Occipital lobe (tissue), 3 donors: ENCODE measurements at places on chromosomes 16 and 17. TPM values are rescaled to one million over a fixed set of nuclear protein-coding genes. Genes with fewer than 3 reads are reported as not detected.

SLC5A11 gene
- not detected for total RNA-seq

ZSCAN10 gene
- total RNA-seq: not detected

UBE2Z gene
- total RNA-seq: 60.0 TPM

WNT9B gene
- not detected for total RNA-seq

TBC1D3E gene
- total RNA-seq: not detected

ZNF629 gene
- total RNA-seq: 11.5 TPM

PRSS21 gene
- total RNA-seq: not detected

YBX2 gene
- 2.7 TPM for total RNA-seq

GEMIN4 gene
- total RNA-seq: 10.1 TPM

DNA sequence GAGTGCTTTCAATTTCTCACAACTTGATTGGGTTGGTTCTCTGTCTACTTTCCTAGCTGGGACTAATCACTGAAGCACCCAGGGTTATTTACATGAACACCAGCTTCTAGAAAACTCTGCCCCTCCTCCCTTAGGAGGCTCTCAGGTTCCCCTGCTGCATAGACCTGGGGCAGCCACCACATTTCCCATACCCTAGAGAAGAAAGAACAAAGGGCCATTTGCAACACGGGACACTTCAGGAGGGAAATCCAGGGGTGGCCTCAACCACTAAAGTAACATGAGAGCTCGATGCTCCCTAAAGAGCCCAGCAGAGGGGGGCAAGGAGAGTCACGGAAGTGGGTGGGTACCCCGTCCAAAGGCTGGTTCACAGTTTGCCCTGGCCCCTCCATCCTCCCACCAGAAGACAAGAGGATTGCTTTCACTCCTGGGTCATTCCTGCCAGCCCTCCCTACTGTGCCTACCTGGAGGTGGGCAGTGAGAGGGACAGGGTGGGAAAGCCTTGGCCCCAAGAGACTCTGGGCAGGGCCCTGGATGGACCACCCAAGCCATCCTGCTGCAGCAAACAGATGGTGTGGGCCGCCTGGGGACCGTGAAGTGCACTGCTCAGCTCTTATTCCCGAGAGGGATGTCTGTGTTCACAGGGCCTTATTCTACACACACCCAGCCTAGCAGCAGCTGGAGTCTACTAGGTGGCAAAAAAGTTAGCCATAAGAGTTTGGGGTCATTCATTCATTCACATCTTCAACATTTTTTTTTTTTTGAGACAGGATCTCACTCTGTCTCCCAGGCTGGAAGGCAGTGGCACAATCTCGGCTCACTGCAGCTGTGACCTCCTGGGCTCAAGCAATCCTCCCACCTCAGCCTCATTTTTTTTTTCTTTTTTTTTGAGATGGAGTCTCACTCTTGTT is 392.1 kb downstream of the SOX9 start:
- no peak for DNase-seq

DNA sequence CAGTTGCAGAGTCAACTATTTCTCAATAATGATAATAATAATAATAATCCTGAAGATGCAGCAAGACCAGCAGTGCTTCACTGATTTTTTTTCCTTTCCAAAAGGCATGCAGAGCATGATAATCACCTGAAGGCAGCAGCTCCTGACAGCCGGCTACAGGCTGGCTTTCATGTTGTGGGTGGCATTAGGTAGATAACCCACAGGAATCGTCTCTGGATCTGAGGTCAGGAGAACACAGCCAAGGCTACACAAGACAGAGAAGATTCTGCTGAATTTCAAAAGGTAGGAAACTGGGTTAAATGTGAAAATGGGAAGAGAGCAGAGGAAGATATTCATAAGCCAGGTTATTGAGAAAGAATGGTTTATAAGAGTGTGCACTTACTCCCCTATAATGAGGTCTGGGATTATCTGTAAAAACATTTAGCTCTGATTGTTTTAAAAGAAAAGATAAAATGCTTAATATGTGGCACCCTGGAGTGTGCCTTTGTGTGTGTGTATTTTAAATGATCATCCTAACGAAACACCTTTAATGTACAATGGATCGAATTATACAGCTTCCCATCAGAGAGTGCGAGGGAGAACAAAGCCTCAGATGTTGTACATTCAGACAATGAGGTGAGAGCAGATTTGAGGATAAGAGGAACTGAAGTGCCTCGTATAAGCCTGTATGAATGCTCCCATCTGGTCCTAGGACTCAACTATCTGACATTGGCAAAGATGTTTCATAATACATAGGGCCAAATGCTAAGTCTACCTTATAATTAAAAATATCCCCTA is 273.1 kb downstream of the PHKB start:
- no peak for DNase-seq

DNA sequence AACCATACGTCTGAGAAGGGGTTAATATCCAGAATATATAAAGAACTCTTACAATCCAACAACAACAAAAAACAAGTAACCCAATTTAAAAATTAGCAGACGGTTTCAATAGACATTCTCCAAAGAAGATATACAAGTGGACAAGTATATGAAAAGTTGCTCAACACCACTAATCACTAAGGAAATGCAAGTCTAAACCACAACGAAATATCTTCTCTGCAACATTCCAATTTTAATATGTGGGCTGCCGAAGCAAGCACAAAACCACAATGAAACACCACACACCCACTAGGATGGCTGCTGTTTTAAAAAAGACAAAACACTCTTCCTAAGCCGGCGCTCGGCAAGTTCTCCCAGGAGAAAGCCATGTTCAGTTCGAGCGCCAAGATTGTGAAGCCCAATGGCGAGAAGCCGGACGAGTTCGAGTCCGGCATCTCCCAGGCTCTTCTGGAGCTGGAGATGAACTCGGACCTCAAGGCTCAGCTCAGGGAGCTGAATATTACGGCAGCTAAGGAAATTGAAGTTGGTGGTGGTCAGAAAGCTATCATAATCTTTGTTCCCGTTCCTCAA is 5.9 kb upstream of the SLC13A2 start:
- no peak for DNase-seq

DNA sequence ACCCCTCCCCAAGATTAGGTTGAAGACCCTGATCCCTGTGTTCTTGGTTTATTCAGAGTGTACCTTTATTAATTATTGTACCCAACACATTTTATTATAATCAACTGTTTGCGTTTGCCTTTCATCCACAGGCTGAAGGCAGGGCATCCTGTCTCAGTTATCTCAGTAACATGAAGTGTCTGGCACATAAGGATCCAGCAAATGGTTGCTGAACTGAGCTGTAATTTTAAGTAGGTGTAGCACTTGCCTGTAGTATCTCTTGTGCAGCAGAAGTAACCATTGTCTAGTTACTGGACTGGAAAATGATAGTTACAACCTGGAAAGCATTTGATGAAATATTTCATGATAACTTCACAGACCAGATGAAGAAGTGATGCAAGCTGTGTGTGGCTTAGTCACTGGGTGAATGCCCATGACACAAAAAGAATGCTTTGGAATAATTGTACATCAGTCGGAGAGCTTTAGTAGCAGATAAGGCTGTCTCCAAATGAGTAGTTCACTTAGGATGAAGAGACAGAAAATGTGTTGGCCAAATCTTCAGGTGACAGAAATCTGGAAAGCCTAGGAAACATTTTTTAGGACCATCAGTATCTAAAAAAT is 56.6 kb downstream of the ESRP2 start:
- no peak for DNase-seq

- no peak for DNase-seq
These were observed 43.5 kb downstream of the AP2B1 start for GRCh38 chr17:35630530-35631148.

GRCh38 chr17:32266389-32267301 is 1.0 kb downstream of the RHBDL3 start:
- DNase-seq: no peak

- DNase-seq: no peak
These were observed 35.7 kb upstream of the C16orf78 start for GRCh38 chr16:49337814-49338350.

DNA sequence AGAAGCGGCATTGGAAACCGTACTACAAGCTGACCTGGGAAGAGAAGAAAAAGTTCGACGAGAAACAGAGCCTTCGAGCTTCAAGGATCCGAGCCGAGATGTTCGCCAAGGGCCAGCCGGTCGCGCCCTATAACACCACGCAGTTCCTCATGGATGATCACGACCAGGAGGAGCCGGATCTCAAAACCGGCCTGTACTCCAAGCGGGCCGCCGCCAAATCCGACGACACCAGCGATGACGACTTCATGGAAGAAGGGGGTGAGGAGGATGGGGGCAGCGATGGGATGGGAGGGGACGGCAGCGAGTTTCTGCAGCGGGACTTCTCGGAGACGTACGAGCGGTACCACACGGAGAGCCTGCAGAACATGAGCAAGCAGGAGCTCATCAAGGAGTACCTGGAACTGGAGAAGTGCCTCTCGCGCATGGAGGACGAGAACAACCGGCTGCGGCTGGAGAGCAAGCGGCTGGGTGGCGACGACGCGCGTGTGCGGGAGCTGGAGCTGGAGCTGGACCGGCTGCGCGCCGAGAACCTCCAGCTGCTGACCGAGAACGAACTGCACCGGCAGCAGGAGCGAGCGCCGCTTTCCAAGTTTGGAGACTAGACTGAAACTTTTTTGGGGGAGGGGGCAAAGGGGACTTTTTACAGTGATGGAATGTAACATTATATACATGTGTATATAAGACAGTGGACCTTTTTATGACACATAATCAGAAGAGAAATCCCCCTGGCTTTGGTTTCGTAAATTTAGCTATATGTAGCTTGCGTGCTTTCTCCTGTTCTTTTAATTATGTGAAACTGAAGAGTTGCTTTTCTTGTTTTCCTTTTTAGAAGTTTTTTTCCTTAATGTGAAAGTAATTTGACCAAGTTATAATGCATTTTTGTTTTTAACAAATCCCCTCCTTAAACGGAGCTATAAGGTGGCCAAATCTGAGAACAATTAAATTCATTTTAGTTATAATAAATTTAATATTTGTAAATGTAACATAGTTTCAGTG is 1.7 kb downstream of the HEXIM1 start:
- DNase-seq: peak; percentile 69

DNA sequence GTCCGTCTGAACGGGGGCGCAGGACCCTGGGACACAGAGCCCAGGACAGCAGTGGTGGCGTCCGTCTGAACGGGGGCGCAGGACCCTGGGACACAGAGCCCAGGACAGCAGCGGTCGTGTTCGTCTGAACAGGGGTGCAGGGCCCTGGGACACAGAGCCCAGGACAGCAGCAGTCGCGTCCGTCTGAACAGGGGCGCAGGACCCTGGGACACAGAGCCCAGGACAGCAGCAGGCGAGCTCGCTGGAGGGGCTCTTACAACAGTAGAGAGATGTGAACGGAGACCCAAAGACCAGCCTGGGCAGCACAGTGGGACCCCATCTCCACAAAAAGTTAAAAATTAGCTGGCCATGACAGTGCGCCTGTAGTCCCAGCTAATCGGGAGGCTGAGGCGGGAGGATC is 40.7 kb downstream of the LMF1 start:
- DNase-seq: no peak

- DNase-seq: no peak
These were observed 14.1 kb downstream of the C17orf67 start for GRCh38 chr17:56819431-56820145.

GRCh38 chr17:21382560-21383495 is 6.7 kb downstream of the KCNJ12 start:
- no peak for DNase-seq

DNA sequence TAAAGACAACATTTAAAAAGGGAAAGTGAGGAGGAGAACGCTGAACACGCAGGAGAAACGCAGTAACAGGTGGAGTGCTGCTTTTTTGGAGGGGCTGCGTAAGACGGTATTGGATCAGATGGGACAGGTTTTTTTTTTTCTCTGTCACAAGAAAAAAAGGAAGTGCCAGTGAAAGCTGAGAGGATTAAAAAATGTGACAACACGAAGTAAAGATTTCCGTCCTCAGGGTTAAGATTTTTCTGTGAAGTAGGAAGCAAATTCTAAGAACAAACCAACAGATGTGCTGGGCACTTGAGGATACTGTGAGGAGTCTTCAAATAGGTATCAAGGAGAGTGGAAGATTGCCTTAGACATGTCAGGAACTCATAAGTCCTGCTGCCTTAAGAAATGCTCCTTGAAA is 5.8 kb upstream of the ABCA9 start:
- DNase-seq: no peak

GRCh38 chr16:11485676-11486075 is 101.0 kb downstream of the LITAF start:
- DNase-seq: no peak

DNA sequence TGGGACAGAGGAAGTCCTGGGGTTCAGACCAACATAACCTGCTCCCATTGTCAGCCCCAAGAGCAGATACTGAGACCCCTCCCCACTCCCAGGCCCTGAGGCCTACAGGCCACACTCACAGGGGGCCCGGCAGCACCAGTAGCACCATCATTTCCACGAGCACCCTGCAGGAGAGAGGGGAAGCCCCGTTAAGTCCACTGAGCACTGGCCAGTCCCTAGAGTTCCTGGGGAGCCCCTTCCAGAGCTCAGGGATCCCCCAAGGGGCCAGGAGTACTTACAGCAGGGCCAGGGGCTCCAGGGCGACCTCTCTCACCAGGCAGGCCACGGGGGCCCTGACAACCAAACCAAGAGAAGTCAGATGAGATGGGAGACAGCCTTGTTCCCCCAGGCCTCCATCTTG is 5.4 kb downstream of the COL1A1 start:
- no peak for DNase-seq

DNA sequence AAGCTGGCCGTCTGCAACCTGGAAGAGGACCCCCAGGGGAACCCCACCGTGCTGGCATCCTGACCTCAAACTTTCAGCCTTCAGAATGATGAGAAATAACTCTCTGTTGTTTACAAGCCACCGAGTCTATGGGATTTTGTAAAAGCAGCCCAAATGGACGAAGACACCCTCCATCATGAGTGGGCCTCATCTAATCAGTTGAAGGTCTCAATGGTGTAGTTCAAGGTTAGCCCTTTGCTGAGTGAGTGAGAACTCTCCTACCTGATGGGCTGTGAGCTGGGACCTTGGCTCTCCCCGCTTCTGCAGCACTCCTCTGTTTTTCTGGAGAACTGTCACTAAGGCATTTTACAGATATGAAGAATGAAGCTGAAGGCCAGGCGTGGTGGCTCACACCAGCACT is 325.9 kb upstream of the TNRC6C start:
- no peak for DNase-seq

DNA sequence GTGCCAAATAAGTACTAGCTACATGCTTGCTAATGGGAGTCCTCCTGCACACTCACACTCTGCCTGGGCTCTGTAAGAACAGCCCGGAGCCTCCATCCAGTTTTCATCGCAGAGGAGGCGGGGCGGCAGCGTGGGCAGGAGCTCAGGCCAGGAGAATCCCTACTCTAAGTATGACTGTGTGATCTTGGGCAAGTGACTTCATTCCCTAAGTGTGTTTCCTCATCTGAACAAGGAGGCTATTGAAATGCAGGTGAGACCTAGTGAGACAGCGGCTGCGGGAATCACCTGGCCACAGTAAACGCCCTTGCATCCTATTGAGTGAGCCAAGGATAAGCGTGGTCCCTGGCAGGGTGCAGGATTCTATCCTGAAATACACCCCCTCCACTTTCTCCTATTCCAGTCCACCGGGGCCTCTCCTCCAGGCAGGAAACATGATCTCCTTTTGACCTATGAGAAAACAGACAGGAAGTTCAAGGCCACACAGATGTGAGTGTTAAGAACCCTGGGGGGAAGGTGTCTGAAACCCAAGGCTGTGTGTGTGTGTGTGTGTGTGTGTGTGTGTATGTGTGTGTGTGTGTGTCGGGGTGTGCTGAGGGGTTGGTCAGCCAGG is 5.2 kb upstream of the RAI1 start:
- peak; percentile 38 for DNase-seq

- peak; percentile 80 for DNase-seq
These were observed 23.0 kb downstream of the VPS35L start for GRCh38 chr16:19578378-19578971.

GRCh38 chr16:12436201-12436657 is 367.5 kb downstream of the CPPED1 start:
- DNase-seq: peak; percentile 34

GRCh38 chr17:76744747-76745146 is 6.8 kb downstream of the MFSD11 start:
- DNase-seq: no peak
